ENCODE measurements at places on chromosomes 7 and 10.

DNA sequence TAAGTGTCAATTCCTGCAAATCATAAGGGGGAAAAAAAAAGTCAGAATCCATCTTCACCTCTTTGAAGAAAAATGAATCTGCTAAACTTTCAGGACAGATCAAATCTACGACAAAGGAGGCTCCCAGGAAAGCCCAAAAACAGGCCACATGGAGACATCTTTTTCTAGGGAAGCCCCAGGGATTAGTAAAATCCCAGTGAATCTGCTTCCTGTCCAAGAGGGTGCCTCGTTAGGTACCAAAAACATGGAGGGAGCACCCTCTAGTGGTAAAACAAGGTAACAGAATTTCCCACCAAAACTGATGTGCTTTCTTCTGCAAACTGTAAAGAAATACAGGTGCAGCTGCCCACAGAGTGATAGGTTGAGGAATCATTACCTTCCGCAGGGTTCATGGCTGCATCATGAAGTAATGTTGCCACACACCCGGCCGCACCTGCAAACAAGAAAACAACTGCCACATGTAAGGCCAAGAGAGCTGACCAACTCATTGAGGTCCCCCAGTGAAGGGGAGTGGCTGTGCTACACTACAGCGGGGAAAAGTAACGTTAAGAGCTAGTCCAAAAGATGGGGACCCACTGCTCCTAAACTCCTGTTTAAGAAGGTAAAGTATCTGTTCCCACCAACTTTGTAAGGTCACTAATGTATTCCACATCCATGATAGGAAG, 7.9 kb downstream of the SLC25A28 start:
- no peak for DNase-seq

DNA sequence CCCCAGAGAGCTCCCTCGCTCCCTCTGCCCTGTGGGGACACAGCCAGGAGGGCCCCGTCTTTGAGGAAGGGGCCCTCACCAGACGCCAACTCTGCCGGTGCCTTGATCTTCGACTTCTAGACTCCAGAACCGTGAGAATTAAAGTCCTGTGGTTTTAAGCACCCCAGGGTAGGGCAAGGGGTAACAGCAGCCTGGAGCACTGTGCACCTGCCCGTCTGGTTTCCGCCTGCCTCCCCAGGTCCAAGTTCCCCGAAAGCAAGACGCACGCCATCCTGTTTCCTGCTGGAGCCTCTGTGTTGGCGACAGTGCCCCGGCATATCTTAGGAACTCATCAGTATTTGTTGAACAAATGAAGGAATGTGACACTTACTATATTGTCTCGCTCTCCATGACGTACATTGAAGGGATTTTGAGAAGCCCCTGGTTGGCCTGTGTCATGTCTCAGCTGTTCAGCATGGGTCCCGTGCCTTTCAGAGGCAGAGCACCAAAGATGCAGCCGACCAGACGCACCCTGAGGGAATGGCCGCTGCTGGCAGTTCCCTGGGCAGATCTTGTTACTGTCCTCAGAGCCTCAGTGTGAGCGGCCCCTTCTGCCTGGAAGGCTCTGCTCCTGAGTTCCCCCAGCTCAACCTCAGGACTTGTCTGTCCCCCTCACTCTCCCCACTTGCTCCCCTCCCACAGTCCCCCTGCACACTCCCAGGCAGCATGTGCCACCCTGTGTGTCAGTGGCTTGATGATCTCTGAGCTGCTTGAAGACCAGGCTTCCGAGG, 226.2 kb downstream of the TCERG1L start:
- no peak for DNase-seq

DNA sequence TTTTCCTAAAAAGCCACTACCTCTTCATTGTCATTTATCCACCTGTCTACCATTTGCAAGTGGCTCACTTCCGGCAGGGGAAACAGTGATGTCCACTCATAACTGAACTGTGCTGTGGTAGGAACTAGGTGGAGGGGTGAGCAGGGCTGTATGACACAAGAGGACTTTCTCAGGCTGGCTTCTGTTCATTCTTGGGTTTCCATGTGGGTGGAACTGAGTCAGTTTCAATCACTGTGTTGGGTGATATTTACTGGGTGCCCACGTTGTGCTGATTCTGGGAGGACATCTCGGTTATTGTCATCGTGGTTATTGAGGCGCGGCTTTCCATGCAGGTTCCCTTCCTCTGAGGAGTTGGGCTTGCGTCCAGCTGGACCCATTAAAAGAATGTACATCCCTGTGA, 38.8 kb downstream of the RAMP3 start:
- DNase-seq, result no peak

DNA sequence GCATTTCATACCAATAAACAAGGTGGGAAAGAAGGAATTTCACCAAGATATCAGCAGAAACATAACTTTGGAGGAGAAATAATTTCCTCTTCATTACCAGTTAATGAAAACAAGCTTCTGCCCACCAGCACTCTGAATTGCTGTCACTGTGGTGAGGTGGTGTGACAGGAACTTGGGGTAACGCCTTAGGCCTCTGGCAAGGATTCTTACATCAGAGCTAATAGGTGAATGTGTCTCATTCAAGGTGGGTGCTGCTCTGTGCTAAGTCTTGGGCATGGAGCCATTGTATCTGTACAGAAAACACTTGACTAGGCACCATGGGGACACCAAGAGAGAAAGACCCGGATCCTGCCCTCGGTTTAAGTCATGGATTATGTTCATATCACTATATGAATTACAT, 8.3 kb upstream of the LOXL4 start:
- DNase-seq, result no peak

- no peak for DNase-seq
Observed at GRCh38 chr7:16813232-16813616, 8.4 kb upstream of the AGR2 start.

DNA sequence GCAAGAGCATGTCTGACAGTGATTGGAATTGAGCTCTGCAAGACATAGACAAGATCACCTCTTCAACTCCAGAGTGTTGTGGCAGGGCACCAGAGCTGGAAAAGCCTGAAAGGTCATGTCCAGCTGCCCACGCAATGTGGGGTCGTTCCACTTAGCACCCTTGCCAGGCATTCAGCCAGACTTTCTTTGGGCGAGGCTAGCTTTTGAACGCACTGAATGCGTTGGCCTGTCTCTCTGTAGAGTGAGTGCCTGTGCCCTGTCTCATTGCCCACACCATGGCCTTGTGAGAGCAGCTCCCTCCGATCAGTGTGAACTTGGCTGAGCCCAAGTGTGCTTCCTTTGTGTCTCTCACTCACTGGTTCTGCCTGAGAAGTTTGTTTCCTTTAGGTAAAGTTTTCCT, 23.3 kb downstream of the UBTD1 start:
- DNase-seq, result no peak

- DNase-seq, result no peak
Observed at GRCh38 chr7:131011432-131011742, 277.4 kb upstream of the KLF14 start.

DNA sequence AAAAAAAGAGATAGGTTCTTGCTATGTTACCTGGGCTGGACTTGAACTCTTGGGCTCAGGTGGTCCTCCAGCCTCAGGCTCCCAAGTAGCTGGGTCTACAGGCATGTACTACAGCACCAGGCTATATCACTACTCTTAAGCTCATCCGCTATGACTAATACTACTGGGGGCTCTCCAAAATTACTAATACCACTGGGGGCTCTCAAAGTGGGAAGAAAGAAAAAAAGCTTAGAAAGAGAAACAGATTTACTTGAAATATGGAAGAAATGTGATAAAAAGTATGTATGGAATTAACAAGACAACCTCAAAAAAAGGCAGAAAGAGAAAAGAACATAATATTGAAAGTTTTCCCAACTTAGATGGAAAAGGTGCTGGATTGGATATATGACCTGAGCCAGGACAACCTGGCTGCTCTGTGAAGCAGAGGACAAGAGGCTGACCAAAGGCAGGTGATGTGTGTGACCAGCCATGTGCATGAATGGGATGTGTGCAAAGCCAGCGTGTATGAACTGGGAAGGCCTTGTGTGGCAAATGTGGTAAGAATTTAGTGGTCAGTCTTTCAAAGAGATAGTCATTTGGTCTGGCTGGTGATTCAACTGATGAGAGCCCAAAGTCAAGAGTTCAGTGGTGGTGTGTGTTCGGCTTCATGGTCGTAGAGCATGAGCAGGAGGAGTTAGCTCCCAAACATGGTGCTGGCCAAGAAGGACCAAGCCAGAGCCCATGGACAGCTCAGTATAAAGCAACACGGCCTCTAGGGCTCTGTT, 232.4 kb upstream of the KLF14 start:
- DNase-seq, result no peak

- no peak for DNase-seq
Observed at GRCh38 chr10:21495002-21495751, 30.3 kb downstream of the SKIDA1 start.

DNA sequence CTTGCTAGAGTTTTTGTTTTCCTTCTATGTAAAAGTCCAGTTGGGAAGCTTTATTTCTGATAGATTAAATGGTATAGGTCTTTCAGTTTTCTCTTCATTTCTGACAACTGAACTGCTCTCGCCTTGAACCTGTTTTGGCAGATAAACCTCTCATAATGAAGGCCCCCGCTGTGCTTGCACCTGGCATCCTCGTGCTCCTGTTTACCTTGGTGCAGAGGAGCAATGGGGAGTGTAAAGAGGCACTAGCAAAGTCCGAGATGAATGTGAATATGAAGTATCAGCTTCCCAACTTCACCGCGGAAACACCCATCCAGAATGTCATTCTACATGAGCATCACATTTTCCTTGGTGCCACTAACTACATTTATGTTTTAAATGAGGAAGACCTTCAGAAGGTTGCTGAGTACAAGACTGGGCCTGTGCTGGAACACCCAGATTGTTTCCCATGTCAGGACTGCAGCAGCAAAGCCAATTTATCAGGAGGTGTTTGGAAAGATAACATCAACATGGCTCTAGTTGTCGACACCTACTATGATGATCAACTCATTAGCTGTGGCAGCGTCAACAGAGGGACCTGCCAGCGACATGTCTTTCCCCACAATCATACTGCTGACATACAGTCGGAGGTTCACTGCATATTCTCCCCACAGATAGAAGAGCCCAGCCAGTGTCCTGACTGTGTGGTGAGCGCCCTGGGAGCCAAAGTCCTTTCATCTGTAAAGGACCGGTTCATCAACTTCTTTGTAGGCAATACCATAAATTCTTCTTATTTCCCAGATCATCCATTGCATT, 27.1 kb downstream of the MET start:
- DNase-seq, result peak; percentile 90

- DNase-seq, result no peak
Observed at GRCh38 chr7:54546986-54547314, 4.8 kb downstream of the VSTM2A start.

DNA sequence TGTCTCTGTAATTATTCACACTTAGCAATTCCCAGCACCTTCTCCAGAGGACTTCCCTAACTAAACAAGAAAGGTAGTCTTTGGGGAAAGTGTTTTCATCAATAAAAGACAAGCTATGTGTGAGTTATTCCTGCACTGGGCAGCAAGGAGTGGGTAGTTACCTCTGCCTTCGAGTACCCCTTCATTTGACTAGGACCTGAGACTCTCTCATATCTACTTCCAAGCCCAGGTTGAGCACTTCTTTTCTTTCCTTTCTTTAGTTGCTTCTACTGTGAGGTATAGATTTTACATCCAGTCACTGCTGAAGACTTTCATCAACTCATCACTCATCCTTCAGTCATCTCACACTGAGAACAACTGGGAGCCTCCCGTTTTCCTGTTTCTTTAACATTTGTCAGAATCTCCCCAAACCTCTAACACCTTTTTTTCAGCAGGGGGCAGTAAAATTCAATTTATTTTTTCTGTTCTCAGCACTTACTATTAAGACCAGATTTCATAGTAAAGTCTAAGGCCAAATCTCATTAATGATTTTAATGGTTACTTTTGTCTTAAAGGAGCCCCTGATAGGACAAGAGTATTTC, 80.1 kb upstream of the PRSS1 start:
- DNase-seq, result peak; percentile 1

GRCh38 chr7:83655951-83656556, 7.1 kb upstream of the SEMA3E start:
- DNase-seq, result peak; percentile 31

GRCh38 chr10:33412653-33413361, 78.3 kb upstream of the NRP1 start:
- DNase-seq, result no peak

- DNase-seq, result no peak
Observed at GRCh38 chr10:50622706-50623662, 772 bp downstream of the SGMS1 start.

Measured in COR-L47 (cell line).